ENCODE measurements at places on chromosomes 12 and 14.

DNA sequence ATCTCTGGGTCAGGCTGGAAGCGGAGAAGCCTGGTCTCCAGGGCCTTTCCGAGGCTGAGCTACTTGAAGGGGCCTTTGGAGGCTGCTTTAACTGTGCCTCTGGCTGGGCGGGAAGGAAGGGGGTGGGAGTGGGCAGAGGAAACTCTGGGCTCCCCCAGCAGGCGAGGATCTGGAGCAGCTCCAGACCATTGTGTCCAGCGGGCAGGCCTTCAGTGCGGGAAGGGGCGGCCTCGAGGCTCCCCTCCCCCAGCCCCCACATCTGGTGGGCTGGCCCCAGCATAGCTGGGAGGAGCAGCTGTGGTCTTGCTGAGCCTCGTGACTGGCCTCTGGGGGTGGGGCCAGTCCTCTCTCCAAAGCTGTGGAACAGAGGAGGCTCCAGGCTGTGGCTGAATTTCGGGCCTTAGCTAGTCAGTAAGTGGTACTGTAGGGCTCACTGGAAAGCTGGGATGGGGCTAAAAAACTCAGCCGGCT is 3.4 kb downstream of the TAMALIN start:
- no peak for DNase-seq

DNA sequence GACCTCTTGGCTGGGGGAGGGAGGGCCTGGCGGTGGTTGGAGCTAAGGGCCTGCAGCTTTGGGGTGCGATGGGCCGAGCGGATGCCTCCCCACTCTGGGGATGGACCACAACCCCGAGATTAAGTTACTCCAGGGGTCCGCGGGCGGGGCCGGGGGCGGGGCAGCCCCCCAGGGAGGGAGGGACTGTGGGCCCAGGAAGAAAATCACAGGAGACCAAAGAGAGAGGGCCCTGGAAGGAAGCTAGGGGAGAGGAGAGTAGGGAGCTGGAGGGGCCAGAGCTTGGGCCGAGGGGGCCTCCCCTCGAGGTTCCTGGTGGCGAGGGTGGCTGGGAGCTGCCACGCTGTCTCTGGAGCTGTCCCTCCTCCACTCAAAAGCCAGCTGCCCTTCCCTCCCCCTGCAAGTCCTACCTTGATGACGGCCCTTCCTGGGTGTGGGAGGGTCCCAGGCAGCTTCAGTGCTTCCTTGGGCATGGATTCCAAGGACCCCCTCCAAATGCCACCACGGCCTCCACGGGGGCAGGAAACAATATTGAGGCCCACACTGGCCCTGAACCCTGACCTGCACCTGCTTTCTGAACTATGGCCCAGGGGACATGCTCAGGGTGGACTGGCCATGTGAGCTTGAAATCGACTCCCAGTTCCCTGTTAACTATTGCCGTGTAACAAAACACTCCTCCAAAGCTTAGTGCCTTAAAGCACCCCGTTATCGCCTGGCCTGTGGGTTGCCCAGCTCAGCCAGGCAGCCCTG is 610 bp upstream of the NUDT14 start:
- DNase-seq, result no peak

GRCh38 chr12:47938594-47938993 is 24.8 kb upstream of the TMEM106C start:
- DNase-seq, result no peak

GRCh38 chr14:98298481-98299244 is 973.3 kb downstream of the BCL11B start:
- DNase-seq, result no peak

- DNase-seq, result no peak
Observed at GRCh38 chr14:91041450-91041849, 19.0 kb downstream of the RPS6KA5 start.

GRCh38 chr12:50933459-50934124 is 18.8 kb upstream of the HIGD1C start:
- no peak for DNase-seq

DNA sequence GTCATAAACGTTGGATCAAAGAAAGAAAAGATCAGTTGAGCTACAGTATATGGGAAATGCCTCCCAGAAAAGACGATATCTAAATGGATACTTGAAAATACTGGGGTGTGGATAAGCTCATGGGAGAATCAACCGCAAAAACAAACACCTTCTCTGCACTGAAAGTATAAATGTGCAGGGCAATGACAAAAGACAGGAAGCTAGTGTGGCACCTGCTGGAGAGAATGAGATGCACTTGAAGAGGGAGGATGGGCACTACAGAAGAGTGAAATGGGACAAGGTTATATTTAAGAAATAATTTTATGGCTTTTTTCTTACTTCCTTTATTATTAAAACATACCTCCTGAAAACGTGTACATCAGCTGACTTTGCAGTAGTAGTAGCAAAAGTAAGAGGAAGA is 153.7 kb downstream of the PRKD1 start:
- no peak for DNase-seq

DNA sequence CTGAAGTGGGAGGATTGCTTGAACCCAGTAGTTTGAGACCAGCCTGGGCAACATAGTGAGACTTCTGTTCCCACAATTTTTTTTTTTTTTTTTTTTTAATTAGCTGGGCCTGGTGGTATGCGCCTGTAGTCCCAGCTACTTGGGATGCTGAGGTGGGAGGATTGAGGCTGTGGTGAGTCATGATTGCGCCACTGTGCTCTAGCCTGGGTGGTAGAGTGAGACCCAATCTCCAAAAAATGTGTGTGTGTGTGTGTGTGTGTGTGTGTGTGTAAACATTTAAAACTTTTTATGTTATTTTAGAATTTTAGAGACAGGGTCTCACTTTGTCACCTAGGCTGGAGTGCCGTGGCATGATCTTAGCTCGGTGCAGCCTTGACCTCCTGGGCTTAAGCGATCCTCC is 6.8 kb downstream of the PPP1R36 start:
- DNase-seq, result no peak

- DNase-seq, result no peak
Observed at GRCh38 chr12:26786865-26787514, 46.0 kb downstream of the ITPR2 start.

Measured in activated CD4-positive, CD25-positive, alpha-beta regulatory T cell (primary cell).